Left renal pelvis (tissue), 4 donors: ENCODE measurements at places on chromosomes 2 and 18.
A peak's percentile ranks its signal among the peaks of the same experiment; 100 is the strongest.

DNA sequence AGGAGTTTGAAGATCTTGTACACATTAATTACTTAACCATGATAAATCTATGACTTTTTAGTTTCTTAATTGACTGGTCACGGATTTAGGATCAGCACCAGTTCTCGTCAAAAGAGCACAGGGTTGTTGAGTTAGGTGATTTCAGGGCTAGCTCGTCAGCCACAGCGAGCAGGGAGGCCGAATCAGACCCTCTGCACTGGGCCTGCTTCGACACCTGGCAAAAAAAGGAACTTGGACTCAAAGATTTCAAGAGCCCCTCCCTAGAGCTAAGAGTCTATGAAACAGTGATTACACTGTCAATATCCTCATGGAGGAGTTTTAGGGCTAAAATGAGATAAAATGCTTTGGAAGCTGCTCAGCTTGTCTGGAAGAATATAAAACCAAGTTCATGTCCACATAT lies 4.6 kb upstream of the SERTAD2 start:
- no peak for DNase-seq

- peak; percentile 45 for DNase-seq
These were observed 364.8 kb upstream of the GALNT5 start for GRCh38 chr2:156892467-156893281.

DNA sequence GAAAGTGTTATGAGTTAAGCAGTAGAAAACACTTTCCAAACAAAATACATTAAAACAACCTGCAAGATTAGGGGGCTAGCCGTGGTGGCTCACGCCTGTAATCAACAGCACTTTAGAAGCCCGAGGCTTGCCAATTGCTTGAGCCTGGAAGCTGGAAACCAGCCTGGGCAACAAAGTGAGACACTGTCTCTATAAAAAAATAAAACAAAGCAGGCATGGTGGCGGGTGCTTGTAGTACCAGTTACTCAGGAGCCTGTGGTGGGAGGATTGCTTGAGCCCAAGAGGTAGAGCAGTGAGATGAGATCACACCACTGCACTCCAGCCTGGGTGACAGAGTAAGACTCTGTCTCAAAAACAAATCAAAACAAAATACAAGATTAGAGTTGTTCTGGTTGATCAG lies 208.3 kb downstream of the ERBB4 start:
- DNase-seq: no peak

GRCh38 chr18:10739152-10739551 lies 213.3 kb downstream of the NAPG start:
- no peak for DNase-seq

- DNase-seq: no peak
These were observed 47.0 kb downstream of the SLC9A4 start for GRCh38 chr2:102520009-102520408.

- no peak for DNase-seq
These were observed 100.3 kb upstream of the KCTD1 start for GRCh38 chr18:26648509-26649192.

DNA sequence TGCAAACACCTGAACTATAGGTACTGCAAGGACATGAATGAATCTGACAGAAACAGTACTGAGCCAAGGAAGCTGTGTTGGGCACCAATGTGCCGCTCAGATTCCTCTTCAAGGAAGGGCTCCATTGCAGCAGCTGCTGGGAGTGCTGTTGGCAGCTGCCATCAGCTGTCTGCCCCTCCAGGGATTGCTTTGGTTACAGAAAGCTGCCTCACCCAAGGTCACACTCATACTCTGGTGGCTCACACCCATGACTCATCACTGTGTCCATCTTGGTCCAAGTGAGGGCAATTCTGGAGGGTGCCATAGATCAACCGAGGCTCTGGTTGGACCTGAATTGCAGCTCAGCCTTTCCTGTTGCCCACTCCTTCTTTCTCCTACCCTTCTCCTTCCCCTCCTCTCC lies 24.4 kb upstream of the TRPM8 start:
- no peak for DNase-seq

- DNase-seq: no peak
These were observed 13.2 kb upstream of the RAB27B start for GRCh38 chr18:54815086-54815485.

- DNase-seq: no peak
These were observed 281.9 kb downstream of the NDUFA10 start for GRCh38 chr2:239743206-239743605.

DNA sequence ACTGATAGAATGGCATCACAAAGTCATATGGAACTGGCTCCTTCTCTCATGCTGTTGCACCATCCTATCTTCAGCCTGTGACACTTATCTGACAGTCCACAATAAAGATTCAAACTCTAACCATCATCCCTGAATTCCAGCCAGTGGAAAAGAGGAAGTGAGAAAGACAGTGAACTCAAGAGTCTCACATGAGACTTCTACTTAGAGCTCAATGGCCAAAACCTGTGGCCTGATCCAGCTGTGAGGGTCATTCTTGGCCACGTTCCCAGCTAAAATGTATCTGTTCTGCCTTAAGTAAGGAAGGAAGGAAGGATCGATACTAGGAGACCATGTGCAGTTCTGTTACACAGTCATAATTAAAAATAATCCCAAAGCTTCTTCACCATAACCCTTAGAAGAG lies 73.6 kb downstream of the RND3 start:
- DNase-seq: no peak

- no peak for DNase-seq
These were observed 256.9 kb downstream of the DCC start for GRCh38 chr18:52596748-52597435.

GRCh38 chr2:71129114-71129901 lies 721 bp downstream of the MCEE start:
- DNase-seq: peak; percentile 16

DNA sequence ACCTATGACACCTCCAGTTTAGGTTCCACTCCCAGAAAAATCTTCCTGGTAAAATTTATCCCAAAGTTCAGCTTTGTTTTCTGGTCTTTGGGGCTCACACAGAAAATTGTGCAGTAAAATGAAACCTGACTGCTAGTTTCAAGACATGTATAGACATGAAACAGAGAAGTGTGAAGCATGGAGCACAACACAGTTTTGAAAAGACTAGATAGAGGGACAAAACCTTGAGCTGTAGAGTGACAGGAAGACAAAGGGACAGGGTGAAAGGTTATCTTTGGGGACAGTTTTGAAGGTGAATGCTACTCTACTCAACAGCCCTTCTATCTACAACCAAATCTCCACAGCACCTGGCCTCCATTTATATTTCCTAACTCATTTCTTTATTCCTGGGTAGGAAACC lies 352.6 kb downstream of the RBM43 start:
- no peak for DNase-seq

GRCh38 chr2:40213619-40214018 lies 238.3 kb downstream of the SLC8A1 start:
- DNase-seq: no peak

DNA sequence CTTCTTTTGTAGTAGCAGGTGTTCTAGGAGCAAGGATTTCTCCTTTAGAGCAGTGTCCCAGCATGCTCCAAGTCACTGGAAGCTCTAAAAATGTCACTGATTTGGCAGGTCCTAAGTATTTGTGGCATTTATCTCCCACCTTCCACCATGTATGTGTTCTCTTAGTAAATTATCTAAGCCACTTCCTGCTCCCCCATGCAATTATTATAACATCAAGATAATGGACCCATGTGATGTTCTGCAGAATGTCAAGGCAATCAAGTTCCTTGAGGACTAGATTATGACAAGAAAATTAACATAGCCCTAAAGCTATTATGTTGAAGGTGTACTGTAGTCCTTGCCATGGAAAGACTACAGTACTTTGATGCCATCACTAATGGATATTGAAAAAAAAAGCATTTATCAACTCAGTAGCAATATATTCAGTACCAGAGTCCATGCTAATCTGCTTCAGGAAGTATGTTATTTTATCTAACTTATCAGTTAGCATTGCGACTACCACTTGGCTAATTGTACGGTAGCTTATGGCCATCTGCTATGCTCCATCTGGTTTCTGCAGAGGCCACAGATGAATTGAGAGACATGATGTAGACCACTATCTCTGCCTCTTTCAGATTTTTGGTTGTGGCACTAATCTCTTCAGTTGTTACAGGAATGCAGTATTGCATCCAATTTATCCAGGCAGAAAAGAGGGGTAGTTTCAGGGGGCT lies 56.7 kb downstream of the GPR39 start:
- no peak for DNase-seq

DNA sequence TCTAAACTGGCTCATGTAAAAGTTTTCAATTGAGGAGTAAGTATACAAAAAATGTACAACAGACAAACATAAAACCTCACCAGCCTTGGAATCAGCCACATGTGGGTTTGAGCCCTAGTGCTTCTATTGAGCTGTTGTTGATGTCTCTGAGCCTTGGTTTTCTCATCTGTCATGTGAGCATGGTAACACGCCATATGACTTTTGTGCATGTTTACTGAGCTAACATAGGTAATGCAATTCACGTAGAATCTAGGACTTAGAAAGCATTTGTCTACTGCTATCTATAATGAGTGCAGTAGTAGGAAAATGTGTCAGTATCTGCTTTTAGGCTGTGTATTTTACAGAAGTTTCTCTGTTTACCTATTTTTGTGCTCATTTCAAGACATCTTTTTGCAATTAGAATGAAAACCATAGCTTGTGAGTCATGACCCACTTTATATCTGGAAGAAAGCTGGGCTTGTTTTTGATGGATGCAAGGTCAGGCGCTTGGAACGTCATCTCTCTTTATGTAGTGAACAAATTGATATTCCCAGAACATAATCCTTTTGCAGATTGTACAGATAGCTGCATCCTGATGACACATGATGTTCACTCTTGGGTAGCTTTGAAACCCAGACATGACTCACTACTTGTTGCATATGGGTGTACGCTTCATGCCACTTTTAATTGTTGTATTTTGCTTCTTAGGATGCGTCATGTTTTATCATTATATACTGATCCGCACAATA lies 94.3 kb downstream of the RNF144A start:
- no peak for DNase-seq

DNA sequence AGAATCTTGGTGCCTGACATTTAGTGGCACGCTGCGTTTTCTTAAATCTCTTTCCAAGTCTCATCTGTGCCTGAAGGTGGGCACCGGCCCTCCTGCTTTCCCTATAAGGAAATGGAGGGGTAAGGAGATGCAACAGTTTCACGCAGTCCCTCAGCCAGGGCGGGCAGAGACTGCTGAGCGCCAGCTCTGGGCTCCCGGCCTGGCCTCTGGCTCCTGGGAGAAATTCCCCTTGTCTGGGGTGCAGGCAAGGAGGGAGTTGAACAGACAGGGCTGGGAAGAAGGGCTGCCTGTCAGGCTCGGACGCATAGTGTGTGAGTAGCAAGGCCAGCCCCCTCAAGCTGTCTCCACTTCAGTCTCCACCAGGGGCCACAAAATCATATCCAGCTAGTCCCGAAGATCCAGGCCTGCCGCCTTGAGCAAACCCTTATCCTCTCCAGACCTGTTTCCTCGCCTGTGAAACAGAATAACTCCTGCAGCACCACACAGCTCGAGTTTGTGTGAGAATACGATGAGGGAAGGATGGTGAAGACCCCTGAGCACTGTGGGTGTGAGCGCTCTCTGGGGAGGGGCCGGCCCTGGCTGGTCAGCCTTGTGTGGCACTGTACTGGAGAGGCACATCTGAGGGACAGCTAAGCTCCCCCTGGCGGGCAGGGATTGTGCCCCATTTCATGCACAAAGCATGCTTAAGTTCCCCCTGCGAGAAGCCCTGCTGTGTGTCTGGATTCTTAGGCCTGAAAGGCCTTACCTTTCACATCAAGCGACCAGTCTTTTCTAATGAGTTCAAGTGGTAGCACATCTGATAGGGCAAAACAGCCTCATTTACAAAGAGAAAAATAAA lies 33.8 kb downstream of the SDC1 start:
- DNase-seq: no peak
